NCI-H2107 (cell line): ENCODE measurements at places on chromosomes 4 and X.

GRCh38 chrX:140701480-140701879, 8.1 kb upstream of the LINC00632 start:
- DNase-seq, result no peak

- DNase-seq, result no peak
Observed at GRCh38 chr4:139887962-139888735, 222.5 kb downstream of the MGST2 start.

- DNase-seq, result no peak
Observed at GRCh38 chr4:67587156-67587555, 28.6 kb downstream of the STAP1 start.

- no peak for DNase-seq
Observed at GRCh38 chrX:13855689-13856450, 39.0 kb upstream of the GPM6B start.

DNA sequence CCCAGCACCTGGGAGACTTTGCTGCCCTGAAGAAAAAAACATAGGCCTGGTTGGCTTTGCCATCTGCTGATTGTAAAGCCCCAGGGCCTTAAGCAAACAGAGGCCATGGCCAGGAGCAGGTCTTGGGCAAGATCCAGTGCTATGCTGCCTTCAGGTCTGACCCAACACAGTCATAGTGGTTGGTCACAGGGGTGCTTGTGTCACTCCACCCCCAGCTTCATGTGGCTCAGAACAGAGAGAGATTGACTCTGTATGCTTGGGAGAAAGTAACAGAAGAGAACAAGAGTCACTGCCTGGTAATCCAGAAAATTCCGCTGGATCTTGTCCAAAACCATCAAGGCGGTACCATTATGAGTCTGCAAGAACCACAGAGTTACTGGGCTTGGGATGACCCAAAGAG, 24.4 kb upstream of the SMARCA5 start:
- DNase-seq, result no peak

- no peak for DNase-seq
Observed at GRCh38 chrX:102930990-102931756, 5.9 kb upstream of the RAB40AL start.

DNA sequence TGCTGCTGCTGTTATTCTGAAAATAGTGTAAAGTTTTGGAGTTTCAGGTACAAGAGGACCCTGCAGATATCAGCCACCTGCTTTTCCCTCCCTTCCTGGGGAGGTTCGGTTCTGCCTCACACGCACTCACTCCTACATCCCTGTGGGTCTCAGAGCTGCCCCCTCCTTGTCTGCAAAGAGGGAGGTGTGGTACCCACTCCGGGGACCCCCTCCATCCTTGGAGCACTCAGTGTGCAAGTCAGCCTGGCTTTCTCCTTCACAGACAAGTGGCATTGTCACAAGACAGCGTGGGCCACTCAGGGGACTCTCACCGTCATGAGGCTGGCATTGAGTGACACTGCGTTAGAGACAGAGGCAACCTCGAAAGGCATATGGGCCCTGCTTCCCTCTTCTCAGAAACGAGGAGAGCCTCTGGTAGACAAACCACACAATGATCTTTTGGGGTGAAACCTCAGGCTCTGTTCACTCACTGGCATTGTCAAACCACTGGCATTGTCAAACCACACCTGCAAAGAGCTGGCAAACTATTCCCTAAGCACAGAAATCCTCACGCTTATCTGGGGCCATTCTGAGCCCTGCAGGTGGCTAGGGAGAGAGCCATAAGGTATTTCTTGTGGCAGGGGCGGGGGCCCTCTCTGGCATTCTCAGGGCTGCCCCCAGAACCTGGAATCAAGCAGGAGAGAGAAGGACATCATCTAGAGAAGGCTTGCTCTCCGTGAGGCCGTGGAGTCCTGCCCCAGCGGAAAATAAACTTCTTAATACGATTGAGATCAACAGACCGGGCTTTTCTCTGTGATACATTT, 285.0 kb downstream of the SHOX start:
- DNase-seq, result no peak

- no peak for DNase-seq
Observed at GRCh38 chr4:100566396-100566795, 48.6 kb upstream of the EMCN start.
